Fibroblast of skin of right biceps (primary cell): ENCODE measurements at places on chromosomes 5 and 9.
A peak's percentile ranks its signal among the peaks of the same experiment; 100 is the strongest.

DNA sequence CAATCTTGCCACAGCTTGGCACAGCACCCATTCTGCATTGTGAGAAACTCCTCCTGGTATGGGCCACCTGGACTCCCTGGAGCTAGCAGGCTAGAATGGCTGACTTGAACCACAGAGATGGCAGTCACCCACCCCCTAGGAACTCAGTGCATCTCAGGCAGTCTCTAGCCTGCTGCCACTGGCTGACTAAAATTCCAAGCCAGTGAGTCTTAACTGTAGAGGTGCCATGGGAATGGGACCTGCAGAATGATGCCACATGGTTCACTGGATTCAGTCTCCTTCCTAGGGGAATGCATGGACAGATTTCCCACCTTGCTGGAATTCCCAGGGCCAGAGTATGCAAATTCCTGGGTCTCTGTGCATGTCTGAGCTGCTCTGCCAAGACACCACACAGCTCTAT is 382.9 kb downstream of the MAN2A1 start:
- DNase-seq, result peak; percentile 15

- DNase-seq, result no peak
Observed at GRCh38 chr9:129270205-129270604, 92.1 kb upstream of the IER5L start.

DNA sequence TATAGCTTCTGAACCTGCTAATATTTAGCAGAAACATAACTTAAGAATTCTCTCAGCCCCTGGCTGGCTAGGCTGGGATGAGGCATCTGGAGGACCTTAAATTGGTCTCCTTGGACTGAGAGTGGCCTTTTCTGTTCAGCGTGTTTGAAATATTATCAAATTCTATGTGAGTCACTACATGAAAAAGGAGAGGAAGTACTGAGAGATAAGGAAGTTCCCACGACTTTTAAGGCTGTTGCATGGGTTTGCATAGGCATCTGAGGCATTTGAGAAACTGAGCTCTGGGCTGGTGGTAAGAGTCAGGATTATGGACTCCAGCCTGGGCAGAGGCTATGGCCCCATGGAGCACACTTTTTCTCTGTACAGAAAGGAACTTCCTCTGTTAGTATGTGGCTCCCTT is 816.2 kb upstream of the GRAMD2B start:
- DNase-seq, result peak; percentile 23

- no peak for DNase-seq
Observed at GRCh38 chr5:163079618-163080017, 357.8 kb upstream of the CCNG1 start.

GRCh38 chr9:104923740-104924139 is 4.2 kb downstream of the ABCA1 start:
- no peak for DNase-seq

DNA sequence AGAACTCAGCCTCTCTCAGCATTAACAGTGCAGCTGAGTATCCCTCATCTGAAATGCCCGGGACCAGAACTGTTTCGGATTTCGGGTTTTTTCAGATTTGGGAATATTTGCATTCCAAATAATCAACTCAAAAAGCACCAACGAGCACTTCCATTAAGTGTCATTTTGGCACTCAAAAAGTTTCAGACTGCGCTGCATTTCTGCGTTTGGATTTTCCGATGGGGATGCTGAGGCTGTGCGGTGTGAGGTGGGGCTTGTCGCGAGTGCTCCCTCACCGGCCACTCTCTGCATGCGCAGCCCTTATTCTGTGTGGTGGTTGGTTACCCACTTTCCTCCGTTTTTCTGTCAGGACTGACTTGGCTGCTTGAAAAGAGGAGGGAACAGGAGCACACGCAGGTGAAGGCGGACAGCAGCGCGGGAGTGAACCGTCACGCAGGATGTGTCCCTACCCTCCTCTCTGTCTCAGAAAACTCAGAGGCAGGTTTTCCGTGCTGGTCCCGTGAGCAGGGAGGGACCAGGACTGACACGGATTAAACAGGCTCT is 8.4 kb downstream of the UBAC1 start:
- no peak for DNase-seq

DNA sequence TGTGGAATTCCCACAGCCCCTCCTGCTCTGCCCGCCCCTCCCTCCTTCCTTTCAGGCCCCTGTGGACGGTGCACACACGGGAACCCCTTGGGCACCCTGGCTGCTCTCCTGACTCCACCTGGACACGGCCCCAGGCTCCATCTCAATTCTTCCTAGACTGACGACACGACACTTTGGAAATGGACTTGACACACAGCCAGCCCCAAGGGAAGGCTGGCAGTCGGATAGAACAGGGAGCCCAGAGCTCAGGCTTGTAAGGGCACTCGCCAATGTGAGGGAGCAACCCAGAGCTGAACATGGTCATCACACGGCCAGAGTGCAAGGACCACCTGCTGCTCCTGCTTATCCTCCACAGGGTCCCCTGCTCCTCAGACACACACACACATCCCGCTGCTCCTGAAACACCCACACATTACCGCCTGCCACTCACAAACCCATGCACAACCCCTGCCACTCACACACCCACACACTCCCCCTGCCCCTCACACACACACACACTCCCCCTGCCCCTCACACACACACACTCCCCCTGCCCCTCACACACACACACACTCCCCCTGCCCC is 8.9 kb downstream of the SLC9A3 start:
- no peak for DNase-seq

DNA sequence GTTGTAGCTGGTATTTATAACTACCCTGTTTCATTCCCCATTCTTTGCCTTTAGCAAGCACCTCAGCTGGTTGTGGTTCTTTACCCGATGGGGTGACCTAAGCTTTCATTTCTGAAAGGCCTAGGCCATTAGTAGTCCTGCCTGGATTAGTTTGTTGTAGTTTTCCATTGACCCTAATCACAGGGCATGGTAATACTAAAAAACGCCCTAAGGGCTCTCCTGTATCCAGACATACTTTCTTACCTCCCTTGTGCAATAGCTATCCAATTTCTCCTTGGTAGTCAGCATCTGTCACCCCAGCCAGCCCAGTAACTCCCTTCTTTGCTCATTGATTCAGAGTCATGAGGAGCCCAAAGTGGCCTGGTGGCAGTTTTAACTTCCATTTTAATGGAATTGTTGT is 24.0 kb downstream of the TMOD1 start:
- DNase-seq, result no peak

GRCh38 chr9:19186232-19186631 is 44.3 kb upstream of the DENND4C start:
- no peak for DNase-seq

DNA sequence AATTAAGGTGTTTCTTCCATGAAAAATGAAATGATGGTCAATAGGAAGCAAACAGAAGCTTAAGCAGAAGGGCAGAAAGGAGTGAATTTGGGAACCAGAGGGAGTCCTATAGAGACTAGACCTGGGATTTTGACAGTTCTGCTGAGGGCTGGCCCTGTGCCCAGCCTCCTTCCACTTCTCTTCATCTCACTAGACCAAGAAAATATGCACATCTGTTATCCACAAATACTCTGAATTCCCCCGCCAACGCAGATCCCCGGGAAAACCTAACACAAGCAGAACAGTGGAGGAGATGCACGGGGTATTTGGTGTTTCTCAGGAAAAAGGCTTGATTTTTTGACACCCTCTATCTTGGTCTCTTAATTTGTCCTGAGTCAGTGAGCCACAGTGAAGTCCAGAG is 22.7 kb downstream of the GRIA1 start:
- peak; percentile 85 for DNase-seq

DNA sequence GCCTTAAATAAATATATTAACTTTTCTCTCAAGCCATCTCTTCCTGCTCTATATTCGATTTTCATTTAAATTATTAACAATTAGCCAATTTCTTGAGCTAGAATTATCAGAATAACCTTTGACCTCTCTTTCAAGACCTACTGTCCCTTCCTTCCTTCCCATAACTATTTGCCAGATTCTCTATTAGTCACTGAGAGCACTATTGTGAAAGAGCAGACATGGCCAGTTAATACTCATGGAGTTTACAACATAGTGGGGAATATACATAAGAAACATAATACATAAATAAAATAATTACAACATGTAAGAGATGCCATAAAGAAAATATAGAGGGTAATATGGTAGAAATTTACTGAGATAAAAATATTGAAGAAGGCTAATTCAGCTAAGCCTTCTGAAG is 72.1 kb upstream of the CHD1 start:
- DNase-seq, result no peak

- DNase-seq, result no peak
Observed at GRCh38 chr5:57456531-57457135, 26.0 kb downstream of the ACTBL2 start.

DNA sequence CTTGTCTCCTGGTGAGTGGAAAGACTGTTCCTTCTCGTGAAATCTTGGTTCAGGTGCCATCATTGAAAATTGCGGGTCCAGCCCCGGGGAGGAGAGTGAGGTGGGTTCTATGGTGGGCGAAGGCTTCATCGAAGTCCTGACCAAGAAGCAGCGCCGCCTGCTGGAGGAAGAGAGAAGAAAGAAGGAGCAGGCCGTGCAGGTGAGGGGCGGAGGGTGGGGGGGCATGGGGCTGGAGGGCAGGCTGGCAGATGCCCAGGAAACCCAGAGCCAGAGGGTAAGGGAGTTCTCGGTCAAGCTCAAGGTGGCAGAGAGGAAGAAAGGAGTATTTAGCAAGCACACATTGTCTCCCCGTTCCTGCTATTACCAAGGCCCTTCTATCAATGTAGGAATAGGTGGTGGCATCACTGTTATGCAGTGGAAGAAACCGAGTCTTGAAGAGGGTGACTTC is 24.3 kb upstream of the POMT1 start:
- DNase-seq, result peak; percentile 37

DNA sequence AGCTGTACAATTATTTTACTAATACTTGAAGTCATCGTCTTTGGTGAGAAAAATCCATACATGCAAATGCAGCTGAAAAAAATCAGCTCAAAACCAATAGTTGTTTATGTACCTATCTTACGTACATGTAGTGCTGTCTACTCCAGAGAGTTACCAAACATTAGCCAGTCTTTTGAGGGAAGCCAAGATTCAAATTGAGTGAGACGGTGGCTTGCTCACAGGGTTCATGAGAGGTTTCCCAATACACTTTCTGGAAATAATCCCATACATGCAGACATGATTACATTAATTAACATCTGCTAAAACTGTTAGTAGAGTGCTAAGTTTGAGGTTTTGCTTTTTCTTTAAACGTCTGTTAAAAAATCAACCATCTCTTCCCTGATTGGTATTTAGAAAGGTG is 2.3 kb downstream of the C9orf72 start:
- DNase-seq, result no peak

DNA sequence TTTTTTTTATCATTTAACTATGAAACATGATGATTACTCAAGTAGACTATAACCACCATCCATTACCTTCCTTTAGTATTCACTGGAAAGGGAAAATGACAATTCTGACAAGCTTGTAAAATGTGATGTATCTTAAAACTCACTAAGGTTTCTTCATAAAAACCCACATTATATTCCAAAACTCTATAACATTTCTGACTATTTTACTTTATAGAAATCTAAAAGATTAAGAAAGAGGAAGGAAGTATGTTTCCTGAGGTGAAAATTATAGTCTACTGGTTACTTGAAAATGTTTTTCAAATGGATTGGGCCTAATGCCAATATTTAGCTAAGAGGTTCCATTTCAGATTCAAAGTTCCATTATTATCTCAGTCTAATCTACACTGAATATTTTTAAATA is 1982.2 kb upstream of the C9orf72 start:
- no peak for DNase-seq

DNA sequence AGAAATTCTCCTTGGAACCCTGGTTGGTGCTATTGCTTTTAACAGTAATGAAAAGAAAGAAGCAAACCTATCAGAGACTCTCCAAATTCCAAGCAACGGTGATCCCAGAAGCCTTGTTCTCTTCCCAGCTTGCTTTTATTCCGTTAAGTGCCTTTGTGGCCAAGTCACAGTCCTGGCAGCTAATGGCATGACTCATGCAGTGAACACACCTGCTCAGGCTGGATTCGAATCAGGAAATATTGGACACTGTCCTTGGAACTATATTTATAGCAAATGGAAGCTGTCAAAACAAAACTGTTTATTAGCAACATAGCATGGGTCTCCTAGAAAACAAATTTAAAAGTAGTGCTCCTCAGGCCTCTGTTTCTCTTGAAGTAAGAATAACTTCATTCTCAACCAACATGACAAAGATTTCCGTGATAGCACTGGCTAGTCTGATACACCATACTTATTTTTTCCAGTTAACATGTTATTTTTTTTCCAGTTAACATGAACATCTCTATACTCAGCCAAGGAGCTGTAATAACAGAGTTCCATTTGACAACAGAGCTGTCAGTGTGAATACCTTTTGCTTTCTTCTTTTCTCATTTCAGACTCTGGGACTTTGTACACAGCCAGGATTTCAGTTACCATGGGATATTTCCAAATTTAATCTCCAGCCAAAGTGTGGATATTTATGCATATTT is 502.4 kb downstream of the GADD45G start:
- DNase-seq, result peak; percentile 50

- DNase-seq, result no peak
Observed at GRCh38 chr5:112317866-112318265, 101.2 kb downstream of the EPB41L4A start.

DNA sequence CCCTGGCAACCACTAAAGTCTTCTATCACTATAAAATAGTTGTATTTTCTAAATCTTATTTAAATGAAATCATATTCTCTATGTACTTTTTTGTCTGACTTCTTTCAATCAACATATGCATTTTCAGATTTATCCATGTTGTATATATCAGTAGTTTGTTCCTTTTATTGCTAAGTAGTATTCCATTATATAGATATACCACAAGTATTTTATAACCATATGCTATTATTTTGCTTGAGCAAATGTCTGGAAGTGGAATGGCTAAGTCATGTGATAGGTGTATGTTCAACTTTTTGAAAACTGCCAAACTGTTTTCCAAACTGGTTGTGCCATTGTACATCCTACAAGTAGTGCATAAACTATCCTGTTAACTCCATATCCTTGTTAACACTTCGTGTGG is 131.1 kb downstream of the CWC27 start:
- no peak for DNase-seq

- DNase-seq, result no peak
Observed at GRCh38 chr5:74107899-74108298, 481.9 kb downstream of the ARHGEF28 start.

GRCh38 chr5:103092676-103093075 is 27.3 kb downstream of the GIN1 start:
- no peak for DNase-seq

DNA sequence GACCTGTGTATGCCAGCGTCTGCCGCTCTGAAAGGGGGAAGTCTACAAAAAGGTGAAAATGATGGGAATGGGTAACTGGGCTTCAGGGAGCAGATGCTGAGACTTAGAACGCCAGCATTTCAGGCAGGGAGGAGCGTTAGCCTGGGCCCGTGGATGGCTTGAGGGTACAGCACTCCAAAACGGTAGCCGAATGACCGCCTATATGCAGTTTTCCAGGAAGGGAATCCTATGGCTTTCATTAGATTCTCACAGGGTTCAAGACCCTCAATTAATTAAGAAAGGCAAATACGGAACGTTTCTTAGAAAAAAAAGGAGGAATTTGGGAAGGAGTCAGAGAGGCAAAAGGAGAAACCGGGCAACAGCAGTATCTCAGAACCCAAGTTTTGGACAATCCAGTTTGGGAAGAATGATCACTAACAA is 639 bp downstream of the AMACR start:
- DNase-seq, result no peak

- no peak for DNase-seq
Observed at GRCh38 chr5:64384765-64385164, 121.0 kb upstream of the RGS7BP start.
